ENCODE measurements at places on chromosomes 5 and 9.

DNA sequence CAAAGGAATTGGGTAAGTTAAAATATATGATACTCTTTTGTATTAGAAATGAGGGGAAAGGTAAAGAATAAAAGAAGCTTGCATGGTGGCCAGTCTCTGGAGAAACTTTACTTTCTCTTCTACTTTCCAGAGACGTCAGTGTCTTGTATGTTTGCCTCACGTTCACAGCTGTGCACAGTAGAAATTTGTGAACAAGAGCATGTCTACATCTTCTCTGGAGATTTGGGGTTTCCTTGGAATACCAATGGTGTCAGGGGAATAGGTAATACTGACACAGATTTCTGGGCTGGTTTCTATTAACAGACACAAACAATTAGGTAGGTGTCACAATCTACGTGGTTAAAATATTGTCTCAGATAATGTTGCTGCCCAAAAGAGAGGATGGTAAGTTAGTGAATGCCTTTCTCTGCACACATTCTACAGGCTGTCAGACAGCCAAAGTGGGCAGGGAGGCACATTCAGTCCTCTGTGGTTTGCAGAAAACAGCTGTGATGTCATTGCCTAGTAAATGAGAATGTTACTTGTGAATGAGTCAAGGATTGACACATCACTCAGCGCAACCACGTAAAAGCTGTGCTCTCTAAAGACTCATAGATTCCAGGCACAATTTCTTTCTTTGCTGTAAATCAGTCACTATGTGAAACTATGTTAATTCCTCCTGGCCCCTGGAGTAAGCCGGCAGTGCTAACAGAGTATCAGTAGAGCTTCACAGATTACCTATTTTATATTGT is 397.1 kb downstream of the MAN2A1 start:
- DNase-seq: peak; percentile 18

GRCh38 chr5:157839157-157839795 is 19.7 kb downstream of the CLINT1 start:
- no peak for DNase-seq

- DNase-seq: no peak
Observed at GRCh38 chr5:50684721-50685120, 18.3 kb downstream of the PARP8 start.

DNA sequence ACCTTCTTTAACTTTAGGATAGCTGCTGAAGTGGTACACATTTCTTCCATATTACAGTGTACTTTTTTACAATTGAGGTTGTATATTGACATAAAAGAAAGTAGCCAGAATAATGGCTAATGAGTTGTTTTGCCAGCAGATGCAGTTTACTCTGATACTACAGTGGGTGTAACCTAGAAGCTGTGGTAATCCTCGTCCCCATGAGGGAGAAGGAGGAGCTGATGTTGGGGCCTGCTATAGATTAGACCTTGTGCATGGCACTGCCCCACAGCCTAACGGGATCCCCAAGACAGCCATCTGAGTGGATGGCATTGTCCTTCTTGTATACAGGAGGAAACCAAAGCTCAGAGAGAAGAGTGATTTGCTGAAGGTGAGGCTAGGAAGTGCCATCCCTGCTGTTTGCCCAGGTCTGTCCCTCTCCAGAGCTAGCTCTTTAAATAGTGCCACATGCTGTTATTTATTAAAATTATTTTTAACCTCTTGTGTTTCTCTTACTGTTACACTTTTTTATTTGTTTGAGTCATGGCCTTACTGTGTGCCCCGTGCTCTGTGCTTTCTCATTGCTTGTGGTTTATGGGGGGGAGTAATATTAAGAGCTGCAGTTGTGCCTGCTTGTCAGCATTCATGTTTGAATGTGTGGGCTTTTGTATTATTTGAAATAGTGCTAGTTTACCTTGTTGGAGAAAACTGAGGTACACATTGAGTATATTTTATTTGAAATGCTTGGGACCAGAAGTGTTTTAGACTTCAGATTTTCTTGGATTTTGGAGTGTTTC is 65.3 kb downstream of the ICE1 start:
- no peak for DNase-seq

- no peak for DNase-seq
Observed at GRCh38 chr5:142796492-142797109, 26.4 kb downstream of the ARHGAP26 start.

GRCh38 chr9:35488021-35488420 is 1.9 kb upstream of the RUSC2 start:
- no peak for DNase-seq

DNA sequence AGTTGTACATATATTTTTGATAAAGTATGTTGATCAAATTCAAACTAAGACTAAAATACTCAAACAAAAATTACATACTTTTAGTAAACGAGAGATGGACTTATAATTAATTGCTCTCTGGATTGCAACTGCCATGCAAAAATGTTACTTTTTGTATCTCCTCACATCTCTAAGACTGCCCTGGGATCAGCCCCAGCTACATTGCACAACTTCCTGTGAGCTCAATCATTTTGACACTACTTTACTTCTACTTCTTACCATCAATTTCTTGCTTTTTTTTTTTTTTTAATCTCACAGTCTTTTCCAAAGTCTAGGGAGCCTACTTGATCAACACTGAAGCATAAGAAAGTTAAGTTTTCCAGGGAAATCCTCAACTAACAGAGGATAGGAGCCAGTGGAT is 506.0 kb upstream of the CDH10 start:
- DNase-seq: no peak

DNA sequence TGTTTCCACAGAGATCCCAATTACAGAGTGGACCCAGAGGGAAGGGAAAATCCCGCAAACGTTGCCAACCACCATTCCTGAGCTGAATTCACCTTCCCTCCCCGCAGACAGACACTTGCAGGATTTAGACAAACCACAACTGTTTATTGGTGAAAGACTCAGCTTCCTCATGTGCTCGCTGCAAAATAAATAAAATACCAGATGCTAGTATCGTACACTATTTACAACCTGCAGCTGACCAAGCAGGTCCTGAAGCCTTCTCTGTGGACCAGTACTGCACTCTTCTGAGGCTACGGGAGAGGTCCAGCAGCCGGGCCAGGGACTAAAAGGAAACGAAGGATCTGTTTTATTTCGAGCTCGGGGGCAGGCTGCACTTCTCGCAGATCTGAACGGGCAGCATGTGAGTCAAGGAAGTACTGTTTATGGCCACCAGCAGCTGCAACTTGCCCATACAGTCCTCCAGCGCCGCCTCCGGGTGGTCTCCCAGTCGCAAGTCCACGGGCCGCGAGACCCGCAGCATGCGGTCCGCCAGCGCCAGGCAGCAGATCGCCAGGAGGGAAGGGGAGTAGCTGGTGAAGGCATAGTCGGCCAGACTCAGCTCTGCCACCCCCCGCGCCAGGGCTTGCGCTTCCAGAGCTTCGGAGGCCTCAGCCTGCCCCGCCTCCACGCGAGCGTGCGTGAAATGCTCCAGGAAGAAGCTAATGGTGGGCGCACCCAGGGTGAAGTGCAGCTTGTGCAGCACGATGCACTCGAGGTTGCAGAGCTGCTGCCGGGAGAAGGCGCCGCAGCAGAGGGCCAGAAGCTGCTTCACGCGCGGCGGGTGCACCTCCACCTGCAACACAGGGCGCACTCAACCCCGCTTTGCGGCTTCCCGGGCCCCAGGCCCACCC is 2.1 kb downstream of the CCNO start:
- no peak for DNase-seq

DNA sequence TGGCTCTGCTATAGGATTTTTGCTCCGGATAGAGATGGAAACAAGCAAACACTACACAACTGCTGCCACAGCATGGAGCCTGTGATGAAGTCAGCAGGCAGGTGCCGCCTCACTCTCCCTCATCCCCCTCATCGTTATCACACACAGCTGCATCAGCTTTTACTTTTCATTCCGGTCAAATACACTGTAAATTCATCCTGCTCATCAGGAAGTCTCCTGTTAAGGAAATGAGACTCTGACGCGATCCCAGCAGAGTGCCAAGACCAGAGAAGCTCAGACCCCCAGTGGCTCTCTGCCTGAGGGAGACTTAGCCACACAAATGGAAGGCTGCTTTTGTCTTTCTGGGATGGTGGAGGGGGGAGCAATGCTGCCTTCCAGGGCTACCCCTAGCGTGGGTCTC is 270.2 kb downstream of the ELAVL2 start:
- DNase-seq: no peak

- no peak for DNase-seq
Observed at GRCh38 chr9:28853477-28853876, 1280.2 kb upstream of the C9orf72 start.

DNA sequence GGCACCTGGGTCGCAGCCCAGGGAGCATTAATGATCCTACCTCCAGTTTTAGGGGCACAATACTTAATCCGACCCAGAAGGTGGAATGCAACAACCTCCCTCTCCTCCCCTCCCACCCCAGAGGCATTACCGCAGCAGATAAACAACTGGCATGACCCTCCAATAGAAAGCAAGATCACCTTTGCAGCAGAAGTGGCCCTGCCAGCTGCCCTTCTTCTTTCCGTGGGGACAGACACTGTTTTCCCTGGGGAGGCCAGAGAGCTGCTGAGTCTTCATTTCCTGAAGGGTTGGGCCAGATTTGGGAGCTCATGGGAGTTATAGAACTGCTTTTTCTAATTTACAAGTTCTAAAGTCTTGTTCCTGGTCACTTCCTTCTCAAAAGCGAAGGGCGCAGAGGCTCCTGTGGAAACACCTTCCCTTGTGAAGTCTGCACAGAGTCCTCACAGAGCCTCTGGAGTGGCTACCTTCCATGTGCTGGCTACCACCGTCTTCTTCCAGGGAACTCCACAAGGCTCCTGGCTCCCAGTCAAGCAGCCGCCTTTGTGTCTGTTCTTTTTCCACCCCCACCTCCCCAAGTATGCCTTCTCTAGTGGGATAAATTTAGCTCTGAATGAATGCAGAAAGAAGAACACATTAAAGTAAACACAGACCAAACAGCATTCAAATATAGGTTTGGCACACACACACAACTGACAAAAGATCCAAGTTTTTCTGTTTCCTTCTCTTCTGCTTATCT is 8.0 kb upstream of the PALM2AKAP2 start:
- no peak for DNase-seq

- DNase-seq: no peak
Observed at GRCh38 chr9:101711330-101711941, 27.0 kb downstream of the GRIN3A start.

DNA sequence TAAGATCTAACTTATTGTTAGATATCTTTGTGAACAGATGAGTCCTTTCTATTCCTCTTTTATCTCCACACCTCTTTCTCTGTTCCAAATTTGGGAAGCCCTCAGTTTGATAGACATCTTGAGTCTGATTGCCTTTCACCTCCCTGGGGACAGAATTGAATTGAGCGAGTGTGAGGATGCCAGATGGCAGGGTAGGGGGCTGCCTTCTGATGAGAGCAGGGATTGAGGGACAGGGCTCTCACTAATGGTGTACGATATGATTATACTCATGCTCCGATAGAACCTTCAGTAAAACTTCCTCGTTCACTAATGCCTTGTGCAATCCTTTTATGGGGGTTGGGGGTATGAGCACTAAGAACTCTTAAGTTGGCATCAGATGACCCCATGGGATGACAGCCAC is 172.1 kb upstream of the DAP start:
- no peak for DNase-seq

DNA sequence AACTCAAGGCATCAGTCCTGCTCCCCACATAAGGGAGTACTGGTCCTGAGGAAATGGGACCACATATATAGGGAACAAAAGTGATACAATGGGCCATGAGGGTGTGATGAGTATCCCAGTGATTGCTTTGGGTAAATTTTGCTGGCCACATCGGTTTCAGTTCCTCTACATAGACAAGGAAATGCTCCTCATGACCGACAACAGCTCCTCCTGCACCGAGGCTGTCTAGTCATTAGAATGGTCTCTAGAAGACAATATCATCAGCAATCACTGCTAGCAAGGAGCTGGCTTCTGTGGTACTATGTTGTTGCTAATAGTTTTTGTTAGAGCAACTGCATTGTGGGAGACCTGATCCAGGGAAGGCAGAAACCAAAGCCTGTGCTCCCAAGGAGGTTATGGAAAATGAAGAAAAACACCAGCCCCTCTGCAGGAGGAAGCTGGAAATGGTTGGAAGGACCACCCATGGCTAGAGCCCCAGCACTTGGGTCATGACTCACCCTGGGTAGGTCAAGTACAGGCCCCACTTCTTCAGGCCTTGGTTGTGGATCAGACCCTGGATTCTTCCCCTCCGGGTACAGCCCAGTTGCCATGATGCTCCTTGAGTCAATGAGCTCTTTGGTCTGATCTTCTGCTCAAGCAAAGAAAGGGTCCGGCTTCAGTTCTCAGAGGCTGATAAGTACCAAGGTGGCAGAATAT is 3.4 kb upstream of the CTSL start:
- peak; percentile 62 for DNase-seq

GRCh38 chr5:179980767-179981166 is 73.1 kb upstream of the TBC1D9B start:
- no peak for DNase-seq

- DNase-seq: no peak
Observed at GRCh38 chr9:81737871-81738507, 48.6 kb upstream of the TLE1 start.

GRCh38 chr5:134043793-134044792 is 39.3 kb upstream of the VDAC1 start:
- no peak for DNase-seq

DNA sequence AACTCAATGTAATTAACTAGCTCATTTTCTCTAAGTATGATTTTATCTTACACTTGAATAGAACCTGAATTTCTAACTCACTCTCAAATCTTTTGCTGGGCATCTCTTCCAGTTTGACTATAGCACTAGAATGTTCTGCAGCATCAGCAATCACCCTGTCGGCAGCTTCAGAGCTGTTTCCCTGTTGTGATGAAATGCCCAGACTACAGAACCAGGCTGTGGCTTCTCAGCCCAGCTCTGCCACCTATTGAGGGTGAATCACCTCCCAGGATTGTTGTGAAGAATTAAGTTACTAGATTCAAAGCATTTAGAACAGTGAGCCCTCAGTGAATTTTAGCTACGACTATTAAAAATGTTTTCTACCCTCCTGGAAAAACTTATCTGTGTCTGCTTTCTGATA is 90.4 kb upstream of the ANKRD55 start:
- DNase-seq: no peak
